ENCODE measurements at places on chromosomes 4 and X.

GRCh38 chrX:151370906-151371305 lies 26.1 kb upstream of the VMA21 start:
- no peak for DNase-seq

DNA sequence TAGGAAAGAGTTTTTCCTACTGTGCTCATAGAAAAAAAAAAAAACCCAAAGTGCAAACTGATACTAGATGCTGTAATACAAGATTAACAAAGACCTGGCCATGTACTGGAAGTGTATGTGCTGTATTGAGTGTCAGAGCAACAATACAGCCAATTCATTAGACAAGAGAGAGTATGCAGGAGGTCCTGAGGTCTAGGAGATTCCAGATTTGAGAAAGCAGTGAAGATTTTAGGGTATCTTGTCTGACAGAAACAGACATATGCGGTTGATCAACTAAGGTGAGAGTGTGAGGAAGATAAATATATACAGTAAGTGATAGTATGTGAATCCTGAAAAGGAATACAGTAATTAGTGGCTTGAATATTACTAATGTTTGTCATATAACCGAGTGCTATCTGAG lies 3.0 kb downstream of the GPR174 start:
- DNase-seq: no peak

- DNase-seq: peak; percentile 94
Measured at GRCh38 chr4:76589872-76590797, 155.1 kb downstream of the SHROOM3 start.

GRCh38 chrX:140712413-140713173 lies 3.0 kb downstream of the LINC00632 start:
- DNase-seq: peak; percentile 55

GRCh38 chr4:3304831-3305609 lies 12.2 kb downstream of the RGS12 start:
- DNase-seq: no peak

GRCh38 chrX:1400742-1401471 lies 9.0 kb upstream of the SLC25A6 start:
- no peak for DNase-seq

GRCh38 chr4:159410076-159410777 lies 307.3 kb downstream of the RAPGEF2 start:
- DNase-seq: no peak

- DNase-seq: no peak
Measured at GRCh38 chrX:110531873-110532580, 173.4 kb downstream of the RTL9 start.

- peak; percentile 73 for DNase-seq
Measured at GRCh38 chrX:45900766-45901615, 644.2 kb downstream of the ZNF674 start.

DNA sequence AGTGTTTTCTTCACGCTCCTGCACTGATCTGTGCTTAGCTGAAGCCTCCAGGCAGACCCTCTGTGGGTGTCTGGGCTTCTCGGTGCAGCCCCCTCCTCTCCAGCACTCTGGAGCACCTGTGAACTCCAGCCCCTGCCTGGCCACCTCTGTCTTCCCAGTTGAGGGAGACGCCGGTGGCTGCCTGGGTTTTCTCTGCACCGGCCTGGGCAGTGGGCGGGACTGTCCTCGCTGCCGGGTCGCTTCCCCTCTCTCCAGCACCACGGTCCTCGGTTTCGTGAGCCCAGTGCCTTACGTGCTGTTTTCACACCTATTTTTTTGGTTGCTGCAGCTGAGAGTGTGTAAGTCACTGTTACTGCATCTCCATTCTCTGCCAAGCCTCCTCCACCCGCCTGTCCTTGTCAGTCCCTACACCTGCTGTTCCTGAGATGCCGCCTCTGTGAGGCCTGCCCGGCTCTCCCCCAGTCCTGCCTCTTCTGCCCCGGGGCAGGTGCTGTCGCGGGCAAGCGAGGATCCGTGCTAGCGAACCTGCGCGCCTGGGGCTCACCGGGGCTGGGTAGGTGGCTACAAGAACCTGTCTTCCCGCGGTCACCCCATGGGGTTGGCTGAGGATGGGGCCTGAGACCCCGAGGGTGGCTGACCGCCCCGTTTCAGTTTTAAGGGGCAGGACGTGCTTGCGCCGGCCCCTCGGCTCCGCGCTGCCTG lies 2.4 kb upstream of the FGFRL1 start:
- DNase-seq: no peak

GRCh38 chr4:168822481-168822880 lies 187.6 kb downstream of the CBR4 start:
- DNase-seq: no peak

GRCh38 chr4:112953262-112953661 lies 96.2 kb upstream of the ANK2 start:
- no peak for DNase-seq
